ENCODE measurements at places on chromosomes 7 and 10. TPM values are rescaled to one million over a fixed set of nuclear protein-coding genes. Genes with fewer than 3 reads are reported as not detected.

WNT8B gene
- total RNA-seq = not detected

AKAP9 gene
- 69.6 TPM for total RNA-seq

AKR1C8 gene
- not detected for total RNA-seq

CYP3A7 gene
- not detected for total RNA-seq

TMEM130 gene
- 1.7 TPM for total RNA-seq

SPDYE8 gene
- total RNA-seq = not detected

LRRC17 gene
- total RNA-seq = 1.7 TPM

- no peaks in the 10 kb centered on the region for H3K27me3 ChIP-seq
- H3K36me3 ChIP-seq = no peaks in the 10 kb centered on the region
- H3K4me1 ChIP-seq = peaks cover 25% of the 10 kb centered on the region
- no peak for DNase-seq
- H3K4me3 ChIP-seq = no peak overlapping the region
- no peak overlapping the region for H3K27ac ChIP-seq
Observed at GRCh38 chr10:47303866-47304265, 3.9 kb downstream of the GDF10 start.

DNA sequence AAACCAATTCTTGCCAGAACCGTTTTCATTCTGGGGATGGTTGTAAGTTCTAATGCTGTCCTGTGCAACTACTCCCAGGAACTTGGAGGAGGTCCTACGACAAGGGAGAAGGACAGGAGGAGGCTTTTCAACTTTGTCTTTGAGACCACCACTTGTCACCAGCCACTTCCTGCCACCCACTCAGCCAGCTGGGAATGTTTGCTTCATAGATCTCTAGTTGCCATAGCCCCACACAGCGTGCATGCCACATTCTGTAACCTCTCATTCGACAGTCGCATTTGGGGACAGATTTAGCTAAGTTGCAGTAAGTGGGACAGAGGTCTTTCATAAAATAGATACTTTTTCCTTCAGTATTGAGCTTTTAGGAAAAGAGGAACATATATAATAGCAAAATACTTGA is 78.0 kb downstream of the TAF3 start:
- H3K27me3 ChIP-seq = no peaks in the 10 kb centered on the region
- no peak for DNase-seq
- H3K27ac ChIP-seq = no peak overlapping the region
- H3K4me1 ChIP-seq = no peaks in the 10 kb centered on the region
- H3K36me3 ChIP-seq = no peaks in the 10 kb centered on the region

DNA sequence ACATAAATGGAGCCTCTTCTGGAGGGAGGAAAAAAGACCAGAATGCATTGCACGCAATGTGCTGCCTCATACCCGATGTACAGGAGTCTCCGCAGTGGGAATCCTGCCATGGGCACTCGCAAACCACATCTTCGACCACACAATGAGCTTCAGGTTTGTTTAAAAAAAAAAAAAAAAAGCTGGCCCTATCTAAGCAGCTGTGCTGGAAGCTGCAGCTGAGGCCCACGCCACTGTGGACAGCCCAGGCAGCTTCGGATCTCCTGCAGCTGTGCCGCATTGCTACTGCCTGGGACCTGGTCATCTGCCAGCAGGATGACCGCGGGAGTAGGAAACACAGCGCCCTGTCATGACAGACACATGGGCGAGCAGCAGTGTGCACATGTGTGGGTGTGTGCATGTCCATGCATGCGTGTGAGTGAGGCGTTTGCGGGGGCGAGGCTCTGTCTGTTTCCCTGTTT is 26.0 kb downstream of the EN2 start:
- H3K27me3 ChIP-seq = no peaks in the 10 kb centered on the region
- no peak overlapping the region for H3K4me3 ChIP-seq
- no peak for DNase-seq
- H3K4me1 ChIP-seq = no peaks in the 10 kb centered on the region
- H3K36me3 ChIP-seq = no peaks in the 10 kb centered on the region

DNA sequence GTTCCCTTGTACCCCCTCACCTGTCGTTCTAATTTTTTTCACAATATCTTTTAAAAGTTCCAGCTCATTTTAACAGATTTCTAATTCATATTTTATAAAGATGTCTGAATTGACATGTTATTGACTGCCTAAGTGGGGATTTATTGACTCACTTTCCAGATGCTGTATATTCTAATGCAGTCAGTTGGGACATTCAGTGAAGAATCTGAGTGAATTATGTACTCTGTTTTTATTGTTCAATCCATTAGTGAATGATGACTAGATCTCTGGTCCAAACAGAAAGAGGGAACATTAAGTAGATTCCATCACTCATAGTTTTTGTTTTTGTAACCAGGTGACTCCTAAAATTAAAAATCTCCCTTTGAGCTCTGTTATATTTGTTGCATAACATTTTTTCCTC is 54.3 kb downstream of the LOXL4 start:
- H3K36me3 ChIP-seq = no peaks in the 10 kb centered on the region
- H3K4me1 ChIP-seq = no peaks in the 10 kb centered on the region
- no peak overlapping the region for H3K4me3 ChIP-seq
- DNase-seq = no peak
- no peak overlapping the region for H3K27ac ChIP-seq

- H3K36me3 ChIP-seq = no peaks in the 10 kb centered on the region
- H3K27me3 ChIP-seq = no peaks in the 10 kb centered on the region
- DNase-seq = no peak
- H3K27ac ChIP-seq = no peak overlapping the region
- no peaks in the 10 kb centered on the region for H3K4me1 ChIP-seq
Observed at GRCh38 chr7:23893176-23893941, 183.3 kb downstream of the STK31 start.

- no peak overlapping the region for H3K27ac ChIP-seq
- H3K4me3 ChIP-seq = no peak overlapping the region
- H3K27me3 ChIP-seq = no peaks in the 10 kb centered on the region
- DNase-seq = no peak
- no peaks in the 10 kb centered on the region for H3K4me1 ChIP-seq
Observed at GRCh38 chr7:29249383-29249750, 54.8 kb downstream of the CHN2 start.

DNA sequence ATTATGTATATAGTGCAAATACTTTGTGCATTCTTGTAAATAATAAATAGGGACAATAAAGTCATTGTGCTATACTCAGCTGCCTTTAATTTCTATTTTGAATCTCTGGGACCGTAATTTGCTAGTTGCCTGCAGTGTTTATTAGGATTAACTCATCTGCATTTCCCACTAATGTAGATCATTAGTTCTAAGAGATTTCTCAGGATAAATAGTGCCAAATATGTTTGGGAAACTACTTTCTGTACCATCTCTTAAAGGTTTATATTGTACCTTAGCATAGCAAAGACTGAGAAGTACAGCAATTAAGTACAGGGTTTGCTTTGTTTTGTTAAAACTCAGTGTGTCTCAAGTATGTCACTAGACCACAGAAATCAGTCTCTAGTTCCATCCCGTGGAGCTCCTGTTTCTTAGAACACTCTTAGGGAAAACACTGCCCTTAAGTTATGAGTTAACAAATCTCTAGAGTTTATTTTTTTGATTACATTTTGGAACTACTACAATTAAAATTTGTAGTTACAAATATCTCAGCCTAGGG is 26.0 kb downstream of the ADD3 start:
- no peaks in the 10 kb centered on the region for H3K27me3 ChIP-seq
- no peak for DNase-seq
- no peaks in the 10 kb centered on the region for H3K36me3 ChIP-seq

- DNase-seq = no peak
- H3K4me3 ChIP-seq = no peak overlapping the region
- H3K27ac ChIP-seq = no peak overlapping the region
Observed at GRCh38 chr7:37663693-37664092, 19.9 kb upstream of the GPR141 start.

- H3K27ac ChIP-seq = no peak overlapping the region
- H3K36me3 ChIP-seq = no peaks in the 10 kb centered on the region
- no peaks in the 10 kb centered on the region for H3K4me1 ChIP-seq
Observed at GRCh38 chr10:6185039-6185716, 17.6 kb upstream of the PFKFB3 start.

DNA sequence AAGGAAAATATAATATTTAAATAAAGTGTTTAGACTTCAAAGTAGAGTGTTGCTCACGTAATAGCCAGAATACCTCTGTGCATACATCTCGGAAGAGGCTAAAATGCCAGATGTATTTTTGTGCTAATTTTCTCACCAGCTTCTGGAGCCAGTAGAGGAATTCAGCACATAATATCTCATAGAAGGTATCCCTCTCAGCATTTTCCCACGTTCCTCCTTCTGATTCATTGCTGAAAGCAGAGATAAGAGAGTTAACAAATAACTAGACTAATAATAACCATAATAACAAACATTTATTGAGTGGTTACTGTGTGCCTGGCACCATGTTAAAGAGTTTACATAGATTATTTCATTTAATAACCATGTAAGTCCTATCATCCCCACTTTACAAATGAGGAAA is 123.6 kb downstream of the VTI1A start:
- no peaks in the 10 kb centered on the region for H3K4me1 ChIP-seq
- H3K36me3 ChIP-seq = peaks cover 3% of the 10 kb centered on the region
- H3K27ac ChIP-seq = no peak overlapping the region

GRCh38 chr10:48523212-48523819 is 81.6 kb downstream of the ARHGAP22 start:
- H3K36me3 ChIP-seq = no peaks in the 10 kb centered on the region
- no peaks in the 10 kb centered on the region for H3K27me3 ChIP-seq
- peaks cover 27% of the 10 kb centered on the region for H3K4me1 ChIP-seq
- no peak for DNase-seq
- H3K27ac ChIP-seq = peak overlapping the region; percentile 38

GRCh38 chr7:148091882-148092281 is 498.7 kb upstream of the C7orf33 start:
- H3K27ac ChIP-seq = no peak overlapping the region
- no peak overlapping the region for H3K4me3 ChIP-seq
- H3K36me3 ChIP-seq = no peaks in the 10 kb centered on the region
- H3K4me1 ChIP-seq = no peaks in the 10 kb centered on the region
- H3K27me3 ChIP-seq = no peaks in the 10 kb centered on the region

GRCh38 chr10:25209618-25210017 is 34.8 kb downstream of the GPR158 start:
- no peak overlapping the region for H3K27ac ChIP-seq
- DNase-seq = no peak
- H3K36me3 ChIP-seq = no peaks in the 10 kb centered on the region

DNA sequence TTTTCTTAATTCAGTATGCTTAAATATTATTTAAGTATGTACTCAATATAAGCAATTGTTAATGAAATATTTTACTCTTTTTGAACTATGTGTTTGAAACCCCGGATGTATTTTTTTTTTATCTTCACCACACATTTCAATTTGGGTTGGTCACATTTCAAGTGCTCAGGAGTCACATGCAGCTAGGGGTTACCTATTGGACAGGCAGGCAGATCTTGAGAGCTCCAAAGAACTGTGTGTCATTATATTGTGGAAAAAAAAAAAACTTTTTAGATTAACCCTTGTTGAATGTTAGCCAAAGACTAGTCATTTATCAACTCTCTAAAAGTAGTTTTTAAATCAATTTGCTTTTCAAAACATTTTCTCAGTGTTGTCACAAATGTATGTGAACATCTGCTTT is 37.2 kb downstream of the IKZF1 start:
- no peak overlapping the region for H3K4me3 ChIP-seq
- H3K36me3 ChIP-seq = no peaks in the 10 kb centered on the region
- no peak for DNase-seq
- H3K27me3 ChIP-seq = no peaks in the 10 kb centered on the region
- peaks cover 13% of the 10 kb centered on the region for H3K4me1 ChIP-seq

- H3K36me3 ChIP-seq = no peaks in the 10 kb centered on the region
- H3K27me3 ChIP-seq = no peaks in the 10 kb centered on the region
- no peak overlapping the region for H3K4me3 ChIP-seq
- no peaks in the 10 kb centered on the region for H3K4me1 ChIP-seq
- DNase-seq = no peak
Observed at GRCh38 chr7:88599528-88599927, 160.0 kb upstream of the ZNF804B start.

GRCh38 chr10:86387178-86387794 is 20.7 kb upstream of the GRID1 start:
- DNase-seq = no peak
- no peak overlapping the region for H3K27ac ChIP-seq
- H3K4me1 ChIP-seq = peaks cover 10% of the 10 kb centered on the region
- H3K27me3 ChIP-seq = peaks cover 3% of the 10 kb centered on the region

DNA sequence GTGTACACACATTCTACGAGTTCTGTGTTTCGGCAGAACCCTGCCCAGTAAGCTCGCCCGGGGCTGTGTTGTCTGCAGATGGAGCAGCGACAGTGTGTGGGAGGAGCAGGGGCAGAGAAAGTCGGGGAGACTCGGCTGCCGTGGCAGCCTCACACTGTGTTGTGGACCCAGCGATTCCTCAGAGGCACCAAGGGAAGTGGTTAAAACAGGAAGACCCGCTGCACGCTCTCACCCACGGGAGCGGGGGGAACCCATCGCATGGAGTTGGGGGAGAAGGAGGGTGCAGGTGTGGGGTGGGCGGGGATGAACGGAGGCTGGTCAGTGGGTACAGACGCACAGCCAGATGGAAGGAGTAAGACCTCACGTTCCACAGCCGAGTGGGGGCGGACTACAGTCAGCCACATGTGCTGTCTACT is 250.2 kb downstream of the ELFN1 start:
- no peak for DNase-seq
- no peaks in the 10 kb centered on the region for H3K27me3 ChIP-seq
- H3K36me3 ChIP-seq = no peaks in the 10 kb centered on the region

GRCh38 chr10:123922126-123922525 is 30.5 kb upstream of the CPXM2 start:
- no peak for DNase-seq
- H3K4me3 ChIP-seq = no peak overlapping the region
- H3K36me3 ChIP-seq = no peaks in the 10 kb centered on the region

DNA sequence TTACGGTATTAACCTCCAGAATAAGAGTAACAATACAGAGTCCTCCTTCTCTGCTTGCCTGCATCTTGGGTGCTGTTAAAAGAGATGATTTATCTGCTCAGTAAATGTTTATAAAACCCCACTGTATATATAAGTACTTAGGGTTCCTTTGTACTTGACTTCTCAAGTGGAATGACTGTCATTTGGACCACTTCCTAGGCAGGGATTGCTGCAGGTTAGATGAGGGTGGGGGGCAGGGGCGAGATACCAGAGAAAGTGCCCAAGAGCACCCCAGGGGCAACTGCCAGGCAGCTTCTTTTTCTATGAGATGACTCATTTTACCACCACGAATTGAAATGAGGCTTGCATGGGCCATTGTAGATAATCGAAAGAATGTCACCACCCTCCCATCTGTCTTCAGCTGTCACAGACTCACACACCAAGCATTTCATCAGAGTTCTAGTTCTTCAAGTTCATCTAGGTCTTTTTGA is 421.9 kb upstream of the GALNT17 start:
- H3K36me3 ChIP-seq = no peaks in the 10 kb centered on the region
- H3K4me1 ChIP-seq = peaks cover 15% of the 10 kb centered on the region
- no peak overlapping the region for H3K4me3 ChIP-seq
- H3K27me3 ChIP-seq = no peaks in the 10 kb centered on the region
- no peak for DNase-seq

GRCh38 chr10:69733791-69734261 is 67.9 kb upstream of the COL13A1 start:
- H3K36me3 ChIP-seq = no peaks in the 10 kb centered on the region
- no peaks in the 10 kb centered on the region for H3K4me1 ChIP-seq
- DNase-seq = no peak
- H3K27ac ChIP-seq = no peak overlapping the region
- no peak overlapping the region for H3K4me3 ChIP-seq

GRCh38 chr7:38242814-38243213 is 30.6 kb downstream of the TARP start:
- DNase-seq = no peak
- no peaks in the 10 kb centered on the region for H3K27me3 ChIP-seq
- no peak overlapping the region for H3K4me3 ChIP-seq
- no peak overlapping the region for H3K27ac ChIP-seq
- no peaks in the 10 kb centered on the region for H3K4me1 ChIP-seq

GRCh38 chr7:34158368-34159153 is 253.2 kb downstream of the BMPER start:
- no peak overlapping the region for H3K27ac ChIP-seq
- no peak overlapping the region for H3K4me3 ChIP-seq
- no peaks in the 10 kb centered on the region for H3K36me3 ChIP-seq
- H3K27me3 ChIP-seq = no peaks in the 10 kb centered on the region
- H3K4me1 ChIP-seq = no peaks in the 10 kb centered on the region
